ENCODE measurements at places on chromosomes 3 and 15.

- DNase-seq = no peak
Measured at GRCh38 chr15:49860101-49860500, 239.3 kb downstream of the DTWD1 start.

DNA sequence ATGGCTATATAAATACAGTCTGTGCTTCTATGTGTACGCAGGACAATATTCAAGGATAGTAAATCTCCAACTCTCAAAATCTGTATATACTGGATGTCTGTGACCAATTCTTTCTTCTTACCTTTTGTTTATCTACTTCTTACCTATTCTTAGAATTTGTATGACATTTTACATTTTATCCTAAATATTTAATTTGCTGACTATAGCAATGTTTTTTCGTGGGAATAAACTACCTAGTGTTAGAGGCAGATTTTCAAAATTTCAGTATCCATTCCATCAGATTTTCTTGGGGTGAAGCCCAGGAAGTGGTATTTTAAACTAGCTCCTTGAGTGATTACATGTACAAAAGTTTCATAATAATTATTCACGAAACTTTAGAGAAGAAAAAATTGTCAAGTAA lies 334.5 kb upstream of the BCHE start:
- DNase-seq = no peak

GRCh38 chr15:88040516-88040915 lies 216.0 kb downstream of the NTRK3 start:
- DNase-seq = no peak

GRCh38 chr3:124429129-124429815 lies 301.0 kb upstream of the UMPS start:
- DNase-seq = no peak

DNA sequence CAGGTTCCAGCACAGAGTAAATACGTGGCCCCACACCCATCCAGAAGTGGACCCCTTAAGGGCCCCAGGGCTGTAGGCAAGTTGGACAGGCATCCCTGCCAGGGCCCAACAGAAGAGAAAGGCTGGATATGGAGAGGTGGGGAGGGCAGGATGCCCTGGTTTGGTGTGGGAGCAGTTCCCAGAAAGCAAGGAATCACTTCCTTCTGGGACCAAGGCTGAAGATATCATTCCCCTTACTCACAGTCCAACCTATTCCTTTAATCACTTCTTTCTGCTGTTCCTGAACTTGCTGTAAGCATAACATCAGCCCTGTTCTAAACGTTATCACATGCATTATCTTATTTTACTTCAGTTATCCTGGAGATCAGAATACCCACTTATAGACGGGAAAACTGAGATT lies 6.1 kb upstream of the MESP2 start:
- DNase-seq = no peak

DNA sequence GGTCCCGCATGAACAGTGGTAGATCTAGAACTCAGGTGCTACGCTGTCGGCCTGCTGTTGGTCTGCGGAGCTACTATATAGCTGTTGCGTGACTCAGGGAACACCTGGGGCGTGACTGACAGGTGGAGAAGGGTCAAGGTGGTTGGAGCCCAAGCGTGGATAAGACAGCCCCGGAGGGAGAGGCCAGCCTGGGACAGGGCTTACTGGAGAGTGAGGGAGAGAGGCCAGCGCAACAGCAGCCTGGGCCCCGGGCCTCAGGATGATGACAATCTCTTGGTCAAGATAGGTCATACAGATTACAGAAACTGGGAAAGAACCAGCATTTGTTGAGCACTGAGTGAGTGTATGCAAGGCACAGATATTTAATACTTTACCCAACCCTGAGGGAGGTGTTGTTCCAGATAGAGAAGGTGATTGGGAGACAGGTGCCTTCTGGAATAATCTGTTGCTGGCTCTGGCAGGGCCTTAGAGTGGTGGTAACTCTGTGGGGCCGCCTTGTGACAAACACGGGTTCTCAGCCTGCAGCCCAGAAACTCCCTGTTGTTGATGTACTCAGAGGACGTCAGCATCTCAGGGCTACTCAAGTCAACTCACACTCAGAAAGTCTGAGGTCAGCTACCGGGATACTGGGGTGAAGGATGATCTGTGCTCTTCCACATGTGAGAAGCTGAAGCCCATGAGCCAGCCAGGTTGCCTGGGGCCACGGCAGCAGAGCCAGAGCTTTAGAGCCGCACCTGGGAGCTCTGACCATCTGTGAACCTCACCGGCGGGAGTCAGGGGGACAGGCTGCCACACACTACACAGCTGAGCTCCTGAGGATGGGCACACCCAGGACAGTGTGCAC lies 265.4 kb upstream of the HES1 start:
- no peak for DNase-seq

GRCh38 chr15:52283281-52283680 lies 12.3 kb downstream of the MYO5C start:
- DNase-seq = no peak

GRCh38 chr3:151107701-151108100 lies 22.2 kb downstream of the MED12L start:
- DNase-seq = no peak

- DNase-seq = no peak
Measured at GRCh38 chr15:40323953-40324937, 753 bp downstream of the INAFM2 start.

DNA sequence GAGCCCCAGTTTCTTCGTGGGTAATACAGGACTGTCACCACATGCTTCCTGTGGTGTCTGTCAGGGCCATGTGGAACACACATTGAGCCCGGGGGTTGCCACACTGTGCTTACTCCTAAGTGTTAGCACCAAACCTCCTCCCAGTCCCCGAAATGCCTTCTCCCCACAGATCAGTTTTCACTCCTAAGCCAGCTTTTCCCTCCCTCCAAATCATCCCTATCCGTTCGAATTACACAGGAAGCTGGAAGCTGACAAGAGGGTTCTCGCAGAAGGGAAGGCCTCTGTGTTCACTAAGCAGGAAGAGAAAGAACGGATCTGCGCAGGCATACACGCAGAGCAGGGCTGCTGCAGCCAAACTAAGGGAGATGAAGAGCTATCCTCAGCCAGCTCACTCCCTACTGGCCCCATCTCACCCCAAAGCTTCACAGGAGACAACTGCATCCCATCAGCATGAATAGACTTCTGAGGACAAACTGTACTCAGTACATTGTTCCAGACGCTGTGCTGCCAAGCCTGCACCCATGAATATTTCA lies 32.3 kb downstream of the XXYLT1 start:
- no peak for DNase-seq

DNA sequence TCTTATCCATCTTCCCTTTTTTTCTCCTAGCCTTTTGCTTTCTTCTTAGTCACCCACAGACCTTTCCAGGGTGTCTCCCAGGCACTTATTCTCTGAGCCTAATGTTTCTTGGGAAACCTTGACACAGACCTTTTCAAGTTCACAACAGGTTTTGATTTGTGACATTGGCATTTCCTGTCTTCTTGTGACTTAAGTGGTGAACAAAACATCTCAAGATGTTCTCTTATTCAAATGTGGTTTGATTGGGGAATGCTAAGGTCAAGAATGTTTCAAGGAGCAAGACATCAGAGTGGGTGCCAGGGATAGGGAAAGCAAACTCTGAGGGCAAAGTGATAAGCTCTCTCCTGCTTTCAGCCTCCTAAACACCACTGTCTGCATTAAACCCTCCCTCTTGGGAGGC lies 68.2 kb upstream of the GSK3B start:
- no peak for DNase-seq

- DNase-seq = no peak
Measured at GRCh38 chr15:70752193-70752635, 11.1 kb downstream of the UACA start.

- no peak for DNase-seq
Measured at GRCh38 chr3:107826727-107827126, 264.1 kb downstream of the CD47 start.

All from GM12892 (cell line).